T-helper 17 cell (primary cell): ENCODE measurements at places on chromosomes 1 and 21. TPM values are rescaled to one million over a fixed set of nuclear protein-coding genes. Genes with fewer than 3 reads are reported as not detected.

DNA sequence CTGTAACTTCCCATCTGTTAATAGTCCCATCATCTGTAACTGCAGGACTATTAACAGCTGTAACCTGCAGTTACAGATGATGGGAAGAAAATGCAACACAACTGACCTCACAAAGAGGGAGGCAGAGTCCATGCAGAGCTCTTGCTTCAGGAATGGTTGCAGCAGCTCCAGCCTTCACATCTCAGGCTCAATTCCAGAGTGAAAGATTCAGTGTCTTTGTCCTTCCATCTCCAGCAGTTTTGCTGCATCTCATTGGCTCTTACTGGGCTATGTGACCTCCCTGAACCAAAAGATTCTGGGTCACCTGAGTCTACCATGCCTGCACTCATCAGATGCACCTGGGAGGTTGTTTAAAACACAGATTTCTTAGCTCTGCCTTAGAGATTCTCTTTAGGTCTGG is 686.7 kb downstream of the MATN1 start:
- no peaks in the 10 kb centered on the region for H3K4me1 ChIP-seq
- no peak overlapping the region for H3K4me3 ChIP-seq
- H3K27ac ChIP-seq = no peak overlapping the region
- peaks cover 2% of the 10 kb centered on the region for H3K36me3 ChIP-seq
- peaks cover 28% of the 10 kb centered on the region for H3K27me3 ChIP-seq

GRCh38 chr1:26733982-26734381 is 38.2 kb downstream of the ARID1A start:
- no peak overlapping the region for H3K4me3 ChIP-seq
- H3K27ac ChIP-seq = peak overlapping the region; percentile 47
- peaks cover 35% of the 10 kb centered on the region for H3K4me1 ChIP-seq
- H3K36me3 ChIP-seq = peaks cover 9% of the 10 kb centered on the region
- no peak for DNase-seq
- no peaks in the 10 kb centered on the region for H3K27me3 ChIP-seq

GRCh38 chr1:219085082-219085481 is 88.6 kb upstream of the LYPLAL1 start:
- H3K27me3 ChIP-seq = peaks cover 10% of the 10 kb centered on the region
- H3K4me3 ChIP-seq = no peak overlapping the region
- no peaks in the 10 kb centered on the region for H3K4me1 ChIP-seq
- no peak for DNase-seq
- H3K27ac ChIP-seq = no peak overlapping the region

DNA sequence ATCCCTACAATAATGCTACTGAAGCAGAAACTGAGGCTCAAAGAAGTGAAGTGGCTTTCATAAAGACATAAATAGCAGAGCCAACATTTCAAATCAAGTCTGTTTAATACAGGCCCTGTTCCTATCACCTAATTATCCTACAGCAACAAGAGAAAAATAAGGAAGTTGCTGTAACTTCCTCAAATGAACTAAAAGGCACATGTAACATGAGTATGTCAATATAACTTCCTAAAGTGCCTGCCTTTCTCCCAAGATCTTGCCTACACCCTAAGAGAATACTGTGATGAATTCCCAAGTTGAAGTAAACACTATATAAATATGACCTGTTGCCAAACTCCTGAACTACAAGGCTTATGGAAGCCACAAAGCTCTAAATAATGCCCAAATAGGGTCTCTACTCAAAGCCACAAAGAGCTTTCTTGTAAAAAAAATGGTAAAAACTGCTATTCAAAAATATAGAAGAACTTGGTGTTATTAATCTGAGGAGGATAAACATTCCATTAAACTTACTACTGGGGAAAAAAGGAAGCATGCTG is 8.6 kb downstream of the BEND5 start:
- no peaks in the 10 kb centered on the region for H3K4me1 ChIP-seq
- H3K36me3 ChIP-seq = no peaks in the 10 kb centered on the region
- H3K27ac ChIP-seq = no peak overlapping the region
- DNase-seq = no peak
- peaks cover 16% of the 10 kb centered on the region for H3K27me3 ChIP-seq

DNA sequence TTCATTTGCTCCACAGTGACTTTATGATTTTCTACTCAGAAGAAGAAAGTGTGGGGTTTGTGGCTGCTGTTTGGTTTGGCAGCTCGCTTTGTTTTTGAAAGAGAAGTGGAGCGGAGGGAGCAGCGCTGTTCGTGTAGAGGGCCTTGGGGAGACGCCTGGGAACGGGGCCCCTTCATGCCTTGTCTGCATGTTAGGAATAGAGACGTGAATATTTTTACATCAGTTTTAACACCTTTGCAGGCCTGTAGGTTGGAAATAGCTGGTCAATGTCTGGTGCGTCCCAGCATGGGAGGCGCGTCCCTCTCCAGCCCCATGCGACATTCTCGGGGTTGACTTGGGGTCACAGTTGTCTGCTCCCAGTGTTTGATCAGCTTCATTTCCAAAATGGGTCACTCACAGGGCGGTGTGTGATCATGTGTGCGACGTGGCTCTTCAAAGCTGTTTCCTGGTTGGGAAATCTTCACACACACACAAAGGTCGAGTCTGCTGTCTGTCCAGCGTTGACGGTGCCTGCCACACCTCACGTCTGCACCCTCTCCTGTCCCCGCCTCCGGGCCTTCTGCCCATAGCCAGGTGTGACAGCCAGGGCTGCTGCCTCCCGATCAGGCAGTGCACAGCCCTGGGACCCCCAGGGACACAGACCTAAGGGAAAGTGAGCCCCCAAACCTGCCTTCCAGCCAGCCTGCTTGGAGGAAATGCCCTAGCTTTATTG is 149.2 kb downstream of the PSMG1 start:
- no peak overlapping the region for H3K4me3 ChIP-seq
- no peak overlapping the region for H3K27ac ChIP-seq
- H3K27me3 ChIP-seq = peaks cover 47% of the 10 kb centered on the region
- no peak for DNase-seq
- no peaks in the 10 kb centered on the region for H3K4me1 ChIP-seq

DNA sequence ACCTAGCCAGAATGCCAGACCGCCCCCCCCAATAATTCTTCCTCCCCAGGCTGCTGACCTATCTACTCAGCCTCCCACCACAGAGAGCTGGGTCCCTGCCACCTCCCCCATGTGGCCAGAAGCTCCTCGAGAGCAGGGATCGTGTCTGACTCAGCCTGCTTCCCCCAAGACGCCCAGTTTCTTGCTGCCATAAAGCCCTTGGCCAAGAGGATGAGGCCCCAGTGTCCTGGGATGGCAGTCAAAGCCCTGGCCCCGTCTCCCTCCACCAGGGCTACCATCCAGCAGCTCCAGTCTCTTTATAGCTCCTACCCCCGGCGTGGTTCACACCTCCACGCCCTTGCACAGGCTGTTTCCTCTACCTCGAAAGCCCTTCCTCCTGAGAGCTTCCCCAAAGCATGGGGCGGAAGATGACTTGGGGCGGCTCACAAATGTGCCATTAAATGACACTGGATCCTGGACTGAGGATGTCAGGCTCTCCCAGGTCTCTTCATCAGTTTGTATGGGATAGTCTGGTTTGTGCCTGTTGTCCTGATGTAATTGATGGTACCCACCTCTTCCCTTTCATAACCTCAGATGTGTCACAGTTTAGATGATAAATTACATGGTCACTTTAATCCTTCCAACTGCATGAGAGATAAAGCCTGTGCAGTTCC is 13.2 kb downstream of the ADGRB2 start:
- no peak overlapping the region for H3K27ac ChIP-seq
- no peak for DNase-seq
- H3K36me3 ChIP-seq = peaks cover 4% of the 10 kb centered on the region
- H3K4me1 ChIP-seq = peaks cover 26% of the 10 kb centered on the region

- peaks cover 29% of the 10 kb centered on the region for H3K27me3 ChIP-seq
- H3K4me3 ChIP-seq = no peak overlapping the region
- peaks cover 6% of the 10 kb centered on the region for H3K4me1 ChIP-seq
- no peak overlapping the region for H3K27ac ChIP-seq
- peaks cover 2% of the 10 kb centered on the region for H3K36me3 ChIP-seq
Observed at GRCh38 chr1:232620356-232620969, 9.5 kb downstream of the SIPA1L2 start.

GRCh38 chr21:38952890-38953289 is 147.2 kb downstream of the ETS2 start:
- no peaks in the 10 kb centered on the region for H3K4me1 ChIP-seq
- DNase-seq = no peak
- no peak overlapping the region for H3K4me3 ChIP-seq

- H3K4me1 ChIP-seq = no peaks in the 10 kb centered on the region
- no peak overlapping the region for H3K27ac ChIP-seq
- peaks cover 82% of the 10 kb centered on the region for H3K27me3 ChIP-seq
- DNase-seq = no peak
- no peak overlapping the region for H3K4me3 ChIP-seq
- no peaks in the 10 kb centered on the region for H3K36me3 ChIP-seq
Observed at GRCh38 chr1:162200096-162200847, 130.8 kb downstream of the NOS1AP start.

GRCh38 chr1:12165342-12165741 is 1.4 kb upstream of the TNFRSF1B start:
- no peak overlapping the region for H3K27ac ChIP-seq
- DNase-seq = no peak
- peaks cover 9% of the 10 kb centered on the region for H3K36me3 ChIP-seq
- peaks cover 66% of the 10 kb centered on the region for H3K4me1 ChIP-seq
- H3K4me3 ChIP-seq = no peak overlapping the region
- H3K27me3 ChIP-seq = no peaks in the 10 kb centered on the region

DNA sequence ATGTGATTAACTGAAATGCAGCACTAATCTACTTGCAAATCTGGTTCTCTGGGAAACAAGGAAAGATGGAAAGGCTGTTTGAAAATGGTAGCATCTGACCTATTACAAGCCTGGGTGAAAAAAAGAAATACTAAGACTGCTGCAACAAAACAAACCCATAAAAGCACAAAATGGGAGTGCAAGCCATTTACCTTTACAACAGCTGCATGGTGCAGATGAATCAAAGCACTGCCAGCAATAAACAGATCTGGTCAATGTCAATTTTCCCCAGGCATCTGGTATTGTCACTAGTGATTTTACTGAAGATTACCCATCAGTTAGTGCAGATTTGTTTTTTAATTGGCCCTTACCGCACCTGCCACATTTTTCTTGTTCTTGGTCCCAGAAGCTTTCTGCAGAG is 1341.7 kb downstream of the PLA2G4A start:
- no peaks in the 10 kb centered on the region for H3K27me3 ChIP-seq
- no peaks in the 10 kb centered on the region for H3K4me1 ChIP-seq
- no peaks in the 10 kb centered on the region for H3K36me3 ChIP-seq
- H3K27ac ChIP-seq = no peak overlapping the region

Gene INSRR
- not detected for total RNA-seq

Gene ANGPTL7
- not detected for total RNA-seq

Gene FOXO6
- 1.8 TPM for total RNA-seq

Gene AMPD1
- not detected for total RNA-seq

Gene HSPA13
- total RNA-seq = 24.1 TPM

Gene ADAMTS4
- 0.77 TPM for total RNA-seq

Gene FAM167B
- 0.72 TPM for total RNA-seq

Gene BCAR3
- total RNA-seq = 1.0 TPM
